ENCODE measurements at places on chromosomes 7 and 10.

- no peak for DNase-seq
Observed at GRCh38 chr7:10022957-10023356, 950.7 kb upstream of the PHF14 start.

GRCh38 chr10:95431900-95432342 is 129.2 kb downstream of the SORBS1 start:
- DNase-seq: no peak

DNA sequence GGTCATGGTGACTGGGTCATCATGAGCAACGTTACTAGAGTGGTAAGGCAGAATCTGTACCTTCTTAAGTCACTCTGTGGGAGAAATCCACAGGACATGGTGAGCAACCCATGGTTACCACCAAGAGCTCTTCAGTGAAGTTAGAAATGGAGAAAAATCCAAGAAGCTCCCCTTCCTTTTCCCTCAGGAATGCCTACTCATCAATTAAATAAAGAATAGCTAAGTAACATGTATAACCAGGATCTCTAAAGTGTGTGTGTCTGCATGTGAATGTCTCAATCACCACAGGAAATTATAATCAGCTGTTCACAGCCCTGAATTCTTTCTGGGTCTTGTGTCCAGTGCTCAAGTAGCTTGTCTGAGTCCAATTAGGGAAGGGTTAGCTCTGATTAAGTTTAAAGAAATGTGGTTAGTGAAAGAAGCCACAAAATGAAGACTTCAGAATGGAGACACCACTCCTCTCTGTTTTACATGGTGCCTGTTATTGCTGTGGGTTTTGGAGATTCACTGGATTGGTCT is 73.2 kb downstream of the SEM1 start:
- DNase-seq: no peak

DNA sequence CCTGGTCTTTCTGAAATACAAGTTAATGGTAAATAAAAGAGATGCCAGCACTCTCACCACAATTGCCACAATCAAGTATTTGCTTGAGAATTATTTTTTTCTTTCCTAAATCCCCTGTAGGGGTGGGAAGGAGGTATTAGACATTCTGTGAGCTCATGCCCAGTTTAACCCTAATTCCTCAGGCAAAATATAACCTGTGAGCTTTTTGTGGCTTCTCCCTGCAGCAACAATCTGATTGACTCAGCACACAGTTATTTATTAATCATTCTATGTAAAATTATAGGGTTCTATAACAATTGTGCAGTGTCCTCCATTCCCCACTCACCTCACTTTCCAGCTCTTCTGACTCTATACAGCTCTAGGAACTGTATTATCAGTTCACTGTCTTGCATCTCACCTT is 66.3 kb downstream of the GLI3 start:
- DNase-seq: no peak
